ENCODE measurements at places on chromosomes 1 and 21. TPM values are rescaled to one million over a fixed set of nuclear protein-coding genes. Genes with fewer than 3 reads are reported as not detected.

GRCh38 chr1:15704526-15705183, 20.5 kb downstream of the PLEKHM2 start:
- H3K36me3 ChIP-seq: peaks cover 12% of the 10 kb centered on the region
- no peaks in the 10 kb centered on the region for H3K4me1 ChIP-seq
- no peak overlapping the region for H3K4me3 ChIP-seq
- H3K27ac ChIP-seq: no peak overlapping the region
- no peaks in the 10 kb centered on the region for H3K27me3 ChIP-seq
- DNase-seq: no peak

DNA sequence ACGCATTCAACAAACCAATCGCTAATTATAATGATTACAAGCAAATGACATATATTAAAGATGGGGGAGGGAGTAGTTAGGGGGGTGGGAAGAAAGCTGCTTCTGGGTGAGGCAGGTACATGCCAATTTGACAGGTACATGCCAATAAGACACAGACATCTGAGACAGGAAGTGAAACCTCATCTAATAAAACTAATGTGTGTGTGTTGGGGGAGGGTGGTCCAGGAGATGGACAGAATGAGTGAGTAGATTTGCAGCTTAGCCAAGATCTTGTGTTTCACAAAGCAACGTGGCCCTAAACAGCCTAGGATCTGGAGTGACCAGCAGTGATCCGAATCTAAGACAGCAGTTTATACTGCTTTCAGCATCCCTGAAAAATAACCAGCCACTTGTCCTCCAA, 10.8 kb downstream of the CFAP45 start:
- H3K27ac ChIP-seq: no peak overlapping the region
- H3K36me3 ChIP-seq: no peaks in the 10 kb centered on the region
- no peak overlapping the region for H3K4me3 ChIP-seq
- peaks cover 21% of the 10 kb centered on the region for H3K4me1 ChIP-seq
- DNase-seq: no peak
- peaks cover 9% of the 10 kb centered on the region for H3K27me3 ChIP-seq

DNA sequence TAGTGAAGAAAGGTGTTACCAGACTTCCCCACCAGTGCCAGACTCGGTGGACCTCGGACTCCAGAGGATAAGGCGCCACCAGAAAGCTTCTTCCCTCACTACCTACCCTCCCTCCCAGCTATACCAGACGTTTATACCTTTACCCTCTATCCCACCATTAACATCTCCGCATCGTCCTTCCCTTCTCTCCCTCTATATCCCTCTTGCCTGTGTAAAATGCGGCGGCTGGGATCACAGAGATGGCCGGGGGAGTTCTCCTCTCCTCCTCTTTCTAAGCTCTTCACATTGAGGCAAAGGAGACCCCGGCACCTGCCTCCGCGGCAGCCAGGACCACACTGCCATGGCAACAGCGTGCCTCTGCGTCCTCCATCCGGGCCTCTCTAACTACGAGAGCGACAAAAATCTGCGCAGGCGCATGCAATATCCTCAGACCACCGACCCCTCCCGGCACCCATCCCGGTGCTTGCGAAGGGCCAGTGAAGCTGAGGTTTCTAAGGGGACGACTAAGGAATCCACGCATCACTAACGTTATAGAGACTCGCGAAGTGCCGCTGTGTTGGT, at the start of gene CCDC181:
Gene CCDC181, minus strand, starts transcription at position 394 of the 561 bp plus-strand sequence. CDS start 2,547 bp downstream, outside the sequence.
- DNase-seq: peak; percentile 84
- peaks cover 60% of the 10 kb centered on the region for H3K27me3 ChIP-seq
- peaks cover 9% of the 10 kb centered on the region for H3K4me1 ChIP-seq
- no peak within 1 kb of the TSS for H3K27ac ChIP-seq
- peak within 1 kb of the TSS; percentile 82 for H3K4me3 ChIP-seq

Gene RIPPLY3
- total RNA-seq: 0.10 TPM

Gene FCGR3B
- not detected for total RNA-seq

Gene F5
- 1.6 TPM for total RNA-seq

Data from activated CD8-positive, alpha-beta T cell treated with anti-CD3 and anti-CD28 coated beads, Interleukin-2, amount 10 ng/mL, durations not matched to agents 7 days and 5 days (primary cell).